CD14-positive monocyte (primary cell): ENCODE measurements at places on chromosomes 7 and 10. TPM values are rescaled to one million over a fixed set of nuclear protein-coding genes. Genes with fewer than 3 reads are reported as not detected.

DNA sequence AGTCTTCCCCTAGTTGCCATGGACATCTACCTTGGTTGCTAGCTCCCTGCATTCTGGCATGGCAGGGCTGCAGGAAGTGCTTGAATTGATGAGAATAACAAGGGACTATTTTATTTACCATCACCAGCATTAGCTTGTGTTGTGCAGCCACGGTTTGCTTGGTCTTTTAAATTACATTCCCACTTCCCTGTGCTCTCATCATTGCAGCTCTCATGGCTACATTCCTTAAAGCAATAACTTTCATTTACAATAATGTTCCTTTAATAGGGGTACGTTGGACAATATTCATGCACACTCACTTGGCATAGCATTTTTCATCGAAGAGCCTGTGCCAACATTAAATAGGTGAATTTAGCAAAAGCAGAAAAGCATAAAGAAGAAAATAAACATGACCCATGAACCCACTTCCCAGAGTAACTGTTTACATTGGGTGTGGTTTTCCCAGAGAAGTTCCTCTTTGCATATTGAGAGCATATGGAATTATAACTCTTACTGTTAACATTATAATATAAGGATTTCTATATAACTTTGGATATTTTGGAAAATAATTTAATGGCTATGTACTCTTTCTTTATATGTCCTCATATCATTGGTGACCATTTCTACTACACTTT lies 113.2 kb upstream of the VWC2 start:
- no peak for DNase-seq

- no peak for DNase-seq
These were observed 98.8 kb upstream of the PFKP start for GRCh38 chr10:2968401-2969058.

DNA sequence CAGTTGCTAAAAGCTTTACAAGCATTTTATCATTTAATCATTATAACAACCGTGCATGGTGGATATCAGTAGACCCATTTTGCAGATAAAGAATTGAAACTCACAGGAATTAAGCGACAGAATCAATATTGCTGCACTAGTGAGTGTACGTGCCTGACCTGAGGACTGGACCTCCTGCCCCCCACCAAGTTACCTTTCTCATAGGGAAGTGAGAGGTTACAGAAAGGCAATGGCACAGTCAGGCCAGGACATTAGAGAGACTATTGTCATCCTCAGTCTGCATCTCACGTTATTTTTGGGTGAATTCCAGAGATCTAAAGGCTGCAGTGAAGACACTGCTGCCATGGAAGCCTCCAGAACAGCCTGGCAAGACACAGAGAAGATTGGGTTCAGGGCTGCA lies 80.9 kb downstream of the WDFY4 start:
- no peak for DNase-seq

GRCh38 chr7:77674878-77675277 lies 21.4 kb upstream of the RSBN1L start:
- DNase-seq: no peak

- peak; percentile 90 for DNase-seq
These were observed 1.0 kb downstream of the CHST15 start for GRCh38 chr10:124092250-124092859.

- DNase-seq: no peak
These were observed 76.4 kb downstream of the DOCK4 start for GRCh38 chr7:112129655-112130323.

- DNase-seq: no peak
These were observed 149.4 kb downstream of the GRM3 start for GRCh38 chr7:86793136-86793535.

- DNase-seq: peak; percentile 35
These were observed 27.9 kb downstream of the WIPI2 start for GRCh38 chr7:5217851-5218331.

- DNase-seq: peak; percentile 45
These were observed 1.7 kb downstream of the TES start for GRCh38 chr7:116211913-116212596.

DNA sequence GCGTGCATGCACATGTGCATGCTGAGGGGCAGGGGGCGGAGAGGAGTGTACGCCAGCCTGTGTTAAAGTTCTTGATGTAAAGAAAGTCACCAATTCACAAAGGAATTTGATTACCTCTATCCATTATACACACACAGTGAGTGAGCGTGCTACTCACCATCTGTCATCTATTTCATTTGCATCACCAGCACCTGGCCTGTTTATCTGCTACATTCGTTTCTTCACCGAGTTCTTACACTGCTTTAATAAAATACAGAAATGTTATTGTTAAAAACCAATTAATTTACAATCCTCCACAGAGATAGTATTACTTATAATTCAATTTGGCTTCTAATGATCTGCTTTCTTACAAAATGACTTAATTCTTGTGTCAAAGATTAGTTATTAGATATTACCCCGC lies 32.6 kb downstream of the NEUROD6 start:
- no peak for DNase-seq

DNA sequence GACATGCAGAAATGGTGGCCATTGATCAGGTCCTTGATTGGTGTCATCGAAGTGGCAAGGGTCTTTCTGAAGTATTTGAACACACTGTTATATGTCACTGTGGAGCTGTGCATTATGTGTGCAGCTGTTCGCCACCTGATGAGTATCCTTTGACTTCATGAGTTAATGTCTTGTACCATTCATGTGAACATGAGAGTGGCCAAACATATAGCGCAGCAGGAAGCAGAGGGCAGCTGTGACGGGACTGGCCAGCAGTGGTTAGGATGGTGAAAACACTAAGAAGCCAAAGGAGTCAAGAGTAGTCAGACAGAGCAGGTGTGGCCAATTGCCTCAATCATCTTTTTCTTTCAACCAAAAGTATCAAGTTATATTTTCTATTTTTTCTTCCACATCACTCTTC lies 167.4 kb downstream of the IMMP2L start:
- DNase-seq: no peak

DNA sequence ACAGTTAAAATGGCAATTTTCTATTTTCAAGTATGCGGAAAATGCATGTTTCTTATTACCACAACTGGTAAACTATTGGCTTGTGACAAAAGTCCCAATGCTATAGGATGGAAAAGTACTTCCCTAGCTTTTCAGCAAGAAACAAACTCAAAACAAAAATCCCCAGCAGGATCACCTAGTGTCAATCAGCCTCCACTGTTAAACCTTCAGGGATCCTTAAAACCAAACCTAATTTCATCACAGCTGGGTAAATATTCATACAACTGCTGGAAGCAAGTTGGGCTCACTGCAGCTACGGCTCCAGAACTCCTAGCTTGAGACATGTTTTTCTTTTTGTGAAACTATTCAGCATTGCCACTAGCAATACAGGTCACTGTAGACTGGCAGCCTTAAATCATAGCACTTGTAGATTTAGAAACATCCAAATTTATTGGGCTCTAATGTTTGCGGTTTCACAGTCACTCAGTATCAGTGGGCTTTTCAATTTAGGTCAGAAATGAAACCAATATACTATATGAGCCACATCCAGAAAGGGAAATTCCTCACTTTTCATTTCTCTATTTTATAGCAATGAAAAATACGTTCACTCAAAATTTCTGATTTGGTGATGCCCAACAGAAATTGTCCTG lies 145.2 kb upstream of the ANK3 start:
- DNase-seq: no peak

DNA sequence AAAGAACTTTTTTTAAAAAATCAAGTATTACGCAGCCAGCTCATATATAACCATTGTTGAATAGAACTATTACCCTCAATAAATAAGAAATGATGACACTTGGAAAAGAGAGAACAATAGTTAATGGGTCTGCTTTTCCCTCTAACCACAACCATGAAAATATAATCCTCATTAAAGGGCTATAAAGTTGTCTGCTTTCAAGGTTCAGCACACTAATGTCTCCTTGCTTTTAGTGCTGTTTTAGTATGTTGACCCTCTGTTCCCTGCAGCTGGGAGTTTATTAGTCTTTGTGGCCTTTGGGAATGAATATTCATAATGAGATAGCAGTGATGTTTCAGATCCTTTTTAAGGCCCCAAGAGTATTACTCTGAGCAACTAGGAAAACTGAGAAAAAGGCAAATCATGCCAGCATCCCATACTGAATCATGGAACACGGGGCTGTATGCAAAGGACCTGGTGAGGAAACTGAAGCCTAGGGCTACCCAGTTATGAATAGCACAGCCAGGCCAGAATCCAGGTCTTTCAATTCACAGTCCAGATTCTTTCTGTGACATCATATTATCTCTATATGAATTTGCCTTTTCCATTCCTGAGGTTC lies 332.0 kb upstream of the LRGUK start:
- no peak for DNase-seq

GRCh38 chr10:8489823-8490222 lies 435.3 kb downstream of the GATA3 start:
- no peak for DNase-seq

DNA sequence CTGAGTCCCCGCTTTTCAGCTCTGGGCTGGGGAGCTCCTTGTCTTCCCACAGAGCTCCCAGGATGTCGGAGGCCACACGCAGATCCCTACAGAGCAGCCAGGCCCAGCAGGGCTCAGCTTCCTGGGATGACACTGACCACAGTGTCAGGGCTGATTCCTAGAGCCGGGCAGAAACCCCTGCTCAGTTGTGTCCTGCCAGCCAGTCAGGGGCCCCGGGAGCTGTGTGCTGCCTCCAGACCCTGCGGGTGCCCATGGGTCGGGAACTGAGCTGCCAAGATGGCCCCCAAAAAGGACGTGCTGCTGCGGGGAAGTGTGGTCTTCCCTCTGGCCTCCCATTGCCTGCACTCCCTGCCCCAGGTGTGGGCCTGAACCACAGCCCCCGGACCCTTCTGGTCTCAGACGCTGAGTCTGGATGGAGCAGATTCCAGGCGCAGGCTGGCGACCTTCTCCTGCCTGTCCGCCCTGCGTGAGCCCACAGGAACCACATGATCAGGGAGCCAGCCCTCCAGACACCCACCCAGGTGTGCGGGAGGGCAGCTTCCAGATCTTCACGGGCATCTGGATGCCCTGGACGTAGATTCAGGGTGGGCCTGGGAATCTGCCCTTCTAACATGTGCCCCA lies 217.4 kb downstream of the MAD1L1 start:
- DNase-seq: no peak

GRCh38 chr10:118621304-118621942 lies 26.0 kb upstream of the PRLHR start:
- DNase-seq: no peak

DNA sequence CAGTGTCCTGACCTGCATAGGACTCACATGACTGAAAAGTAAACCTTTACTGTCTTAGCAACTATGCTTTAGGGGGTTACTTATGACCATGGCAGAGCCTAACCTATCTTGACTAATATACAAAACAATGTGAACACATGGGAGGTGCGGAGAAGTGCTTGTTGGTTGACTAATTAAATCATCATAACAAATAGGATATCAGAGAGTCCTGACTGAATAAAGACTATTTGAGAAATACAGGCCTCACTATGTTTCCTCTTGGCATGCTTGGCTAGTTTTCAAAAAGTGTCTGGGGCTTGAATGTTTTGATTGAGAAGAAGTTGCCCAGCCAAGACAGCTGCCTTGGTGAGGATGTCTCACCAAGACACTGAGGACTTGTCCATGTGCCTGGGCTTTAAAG lies 104.4 kb upstream of the PHYHIPL start:
- DNase-seq: no peak

DNA sequence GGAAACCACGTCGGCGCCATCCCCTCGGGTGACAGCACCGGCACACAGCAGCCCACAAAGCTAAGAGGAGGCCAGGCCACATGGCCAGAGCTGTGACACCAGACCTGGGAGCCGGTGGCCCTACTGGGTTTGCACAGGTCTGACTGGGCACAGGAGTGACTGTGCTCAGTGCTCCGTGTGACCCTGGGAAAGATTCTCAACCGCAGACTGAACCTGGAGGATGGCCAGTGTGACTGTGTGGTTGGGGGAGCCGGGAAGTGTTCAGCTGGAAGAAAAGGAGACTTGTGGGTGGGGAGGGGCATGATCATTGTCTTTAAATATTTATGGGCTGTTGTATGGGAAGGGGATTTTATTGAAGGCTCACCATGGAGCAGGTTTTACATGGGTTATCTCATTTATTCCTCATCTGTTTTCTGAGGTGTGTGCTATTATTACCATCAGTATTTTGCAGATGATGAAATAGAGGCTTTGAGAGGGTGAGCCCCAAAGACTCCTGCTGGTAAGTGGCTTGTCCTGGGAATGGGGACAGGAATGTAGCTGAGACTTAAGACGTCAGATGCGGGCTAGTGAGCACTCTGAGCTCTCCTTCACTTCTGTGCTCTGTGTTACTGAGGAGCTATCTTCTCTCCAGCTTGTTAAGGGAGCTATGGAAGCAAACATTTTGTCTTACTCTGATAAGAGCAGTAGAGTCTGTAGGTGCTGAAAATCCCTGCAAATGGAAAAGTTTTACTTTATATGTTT lies 127.5 kb downstream of the TMEM178B start:
- DNase-seq: no peak

DNA sequence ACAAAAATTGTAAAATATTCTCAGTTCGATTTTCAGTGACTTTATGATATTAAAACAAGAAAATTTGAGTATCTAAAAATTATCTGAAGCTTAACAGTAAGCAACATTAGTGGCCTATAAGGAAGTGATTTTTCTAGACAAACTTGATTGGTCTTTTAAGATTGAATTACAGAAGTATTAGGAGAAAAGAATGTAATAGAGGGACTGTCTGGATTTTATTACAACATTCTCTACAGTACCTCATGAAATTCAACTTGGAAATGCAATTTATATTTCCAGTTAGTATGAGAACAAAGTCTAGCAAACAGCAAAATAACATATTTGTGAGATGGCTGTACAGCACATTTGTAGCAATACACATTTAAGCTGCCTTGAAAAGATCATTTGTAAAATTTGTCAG lies 18.8 kb downstream of the REEP3 start:
- DNase-seq: no peak

GRCh38 chr10:14684354-14684753 lies 90.3 kb downstream of the FAM107B start:
- no peak for DNase-seq

DNA sequence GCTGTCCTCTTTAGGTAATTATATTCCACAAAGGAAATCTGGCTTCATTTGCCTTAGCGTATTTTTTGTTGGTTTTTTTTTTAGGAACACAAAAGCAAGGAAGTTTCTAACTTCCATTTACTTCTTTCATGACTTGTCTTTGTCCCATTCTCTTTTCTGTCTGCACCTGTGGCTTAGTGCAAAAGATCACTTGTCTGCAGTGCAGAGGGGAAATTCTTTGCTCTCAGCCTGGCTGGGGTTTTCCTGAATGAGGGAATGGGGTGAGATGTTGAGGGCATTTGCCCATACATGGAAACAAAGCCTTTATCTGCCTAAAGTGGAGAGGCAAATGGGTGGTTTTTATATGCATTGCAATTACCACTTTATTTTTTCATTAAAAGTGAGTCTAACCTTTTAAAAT lies 361.1 kb upstream of the IGFBP3 start:
- no peak for DNase-seq

- DNase-seq: no peak
These were observed 4.1 kb downstream of the AGMO start for GRCh38 chr7:15557686-15558085.

- peak; percentile 78 for DNase-seq
These were observed 122.7 kb upstream of the PDSS1 start for GRCh38 chr10:26574783-26575182.

The ITPRID1 gene
- polyA plus RNA-seq: not detected

The LOXL4 gene
- polyA plus RNA-seq: 0.03 TPM in 1 of 2 replicates, not detected in the other

The WEE2 gene
- polyA plus RNA-seq: not detected

The SCRN1 gene
- polyA plus RNA-seq: 4.5 and 8.6 TPM in 2 replicates

The ACTL6B gene
- not detected for polyA plus RNA-seq

The BTRC gene
- 2.8 TPM for polyA plus RNA-seq

The CDHR3 gene
- polyA plus RNA-seq: not detected in 2 replicates

The CAV2 gene
- 0.19 TPM for polyA plus RNA-seq

The KLF14 gene
- 0.09 and 0.14 TPM in 2 replicates for polyA plus RNA-seq

The ASAH2 gene
- not detected for polyA plus RNA-seq

The ZNF33A gene
- polyA plus RNA-seq: 12.1 and 24.8 TPM in 2 replicates
